ENCODE measurements at places on chromosomes 2 and 18.

GRCh38 chr2:72695676-72696075, 130.2 kb downstream of the EXOC6B start:
- no peak for DNase-seq

GRCh38 chr2:8819194-8819593, 18.2 kb downstream of the KIDINS220 start:
- no peak for DNase-seq

GRCh38 chr2:29166242-29167039, 51.2 kb downstream of the CLIP4 start:
- no peak for DNase-seq

DNA sequence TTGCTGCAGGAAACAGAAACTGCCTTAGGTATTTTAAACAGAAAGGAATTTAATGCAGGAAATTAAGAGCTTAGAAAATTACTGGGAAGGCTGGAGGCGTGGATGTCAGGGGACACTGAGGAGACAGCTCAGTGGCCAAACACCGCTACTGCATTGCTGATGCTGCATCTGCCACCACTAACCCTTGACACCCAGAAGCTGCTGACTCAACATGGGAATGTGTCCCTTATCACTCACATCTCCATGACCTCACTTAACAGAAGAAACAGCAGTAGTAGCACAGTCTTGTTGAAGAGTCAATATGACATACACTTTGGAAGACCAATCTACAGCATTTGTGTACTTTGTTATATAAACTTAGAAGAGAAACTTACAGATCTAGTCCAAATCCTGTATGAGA, 906.1 kb downstream of the SLC4A3 start:
- no peak for DNase-seq

GRCh38 chr2:203870481-203870880, 2.9 kb downstream of the CTLA4 start:
- DNase-seq: no peak

DNA sequence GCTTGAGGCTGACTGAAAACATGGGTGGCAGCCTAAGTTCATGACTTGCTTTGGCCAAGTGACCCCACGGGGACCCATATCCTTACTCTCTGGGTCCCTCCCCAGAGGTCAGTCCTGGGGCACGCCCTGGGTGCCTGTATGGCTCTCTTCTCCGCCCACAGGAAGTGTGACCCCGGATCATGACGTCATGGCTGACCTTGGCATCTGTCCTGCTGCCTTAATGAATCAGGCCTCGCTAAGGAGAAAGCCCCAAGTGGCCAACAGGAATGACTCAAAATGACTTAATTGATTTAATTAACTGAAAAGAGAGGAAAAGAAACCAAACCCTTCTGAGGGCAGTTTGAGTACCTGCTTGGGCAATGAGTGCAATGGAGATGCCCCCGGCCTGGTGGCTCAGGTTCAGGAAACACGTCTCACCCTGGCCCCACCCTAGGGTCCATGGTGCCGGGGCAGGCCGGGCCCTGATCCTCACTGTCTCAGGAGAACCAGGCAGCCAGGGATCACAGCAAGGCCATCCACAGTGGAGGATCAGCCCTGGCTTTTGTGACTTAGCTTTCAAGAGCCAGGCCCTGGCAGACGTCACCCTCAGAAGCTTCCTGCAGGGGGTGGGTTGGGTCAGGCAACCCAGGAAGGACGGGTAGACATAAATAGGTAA, 112.0 kb downstream of the CYP26B1 start:
- no peak for DNase-seq

DNA sequence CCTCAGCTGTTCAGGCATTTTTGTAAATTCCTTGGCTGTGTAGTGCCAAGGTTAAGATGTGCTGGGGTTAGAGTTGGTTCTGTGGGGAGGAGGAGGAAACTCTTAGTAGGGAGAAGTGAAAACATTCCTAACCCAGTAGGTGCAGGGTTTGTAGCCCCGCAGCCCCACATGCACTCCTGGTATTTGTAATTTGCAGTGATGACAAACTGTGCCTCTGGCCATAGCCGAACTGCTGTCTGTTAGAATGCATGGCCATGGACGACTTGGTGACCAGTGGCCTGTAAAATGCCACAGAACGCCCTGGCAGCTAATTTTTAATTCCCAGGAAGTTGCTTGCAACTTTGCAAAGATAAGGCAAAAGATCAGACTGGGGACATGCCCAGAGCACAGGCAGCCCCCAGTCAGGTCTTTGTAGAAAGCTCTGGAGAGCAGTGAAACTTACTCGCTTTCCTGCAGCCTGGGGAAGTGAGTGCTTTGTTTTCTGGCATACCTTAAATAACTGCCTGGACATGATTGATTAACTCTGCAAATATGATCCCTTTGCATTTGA, 38.4 kb downstream of the LYPD6B start:
- no peak for DNase-seq

GRCh38 chr18:58983260-58984155, 118.8 kb downstream of the ZNF532 start:
- DNase-seq: no peak

- no peak for DNase-seq
Measured at GRCh38 chr2:231318954-231319353, 76.6 kb upstream of the B3GNT7 start.

DNA sequence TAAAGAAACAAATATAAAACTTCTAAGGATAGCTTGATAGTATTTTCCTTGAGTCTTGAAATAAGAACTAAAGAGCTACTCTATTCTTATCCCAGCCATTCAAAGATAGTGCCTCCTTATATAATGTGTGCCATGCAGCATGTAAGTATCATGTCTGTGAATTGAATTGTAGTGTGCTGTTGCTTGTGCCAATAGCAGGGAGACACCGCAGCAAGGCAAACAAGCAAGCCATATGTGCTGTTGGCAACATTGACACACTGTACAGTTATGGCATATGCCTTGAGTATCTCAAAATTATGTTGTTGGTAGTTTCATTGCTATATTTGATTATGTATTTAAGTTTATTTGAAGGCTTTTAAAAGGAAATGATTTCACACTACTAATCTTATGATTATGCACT, 58.2 kb downstream of the ERBB4 start:
- no peak for DNase-seq

- no peak for DNase-seq
Measured at GRCh38 chr2:42053791-42054701, 6.2 kb downstream of the PKDCC start.

DNA sequence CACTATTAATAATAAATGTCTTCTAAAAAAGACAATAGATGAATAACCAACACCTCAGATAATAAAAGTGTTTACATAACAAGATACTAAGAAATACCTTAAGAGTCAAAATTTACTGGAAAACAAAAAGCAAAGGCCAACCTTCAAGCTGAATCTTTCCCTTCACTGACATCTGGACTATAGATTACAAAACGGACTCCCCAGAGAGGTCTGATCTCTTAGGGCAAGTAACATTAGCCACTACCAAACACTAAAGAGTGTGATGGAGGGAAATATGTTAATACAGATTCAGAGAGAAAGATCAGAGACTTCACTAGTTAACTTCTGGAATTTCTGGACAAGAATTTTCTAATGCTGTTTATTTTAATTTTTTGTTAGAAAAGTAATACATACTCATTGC, 13.9 kb downstream of the CLASP1 start:
- no peak for DNase-seq

GRCh38 chr2:208311954-208312353, 45.9 kb downstream of the PIKFYVE start:
- DNase-seq: no peak

- DNase-seq: no peak
Measured at GRCh38 chr2:219297766-219298456, 11.3 kb downstream of the PTPRN start.

DNA sequence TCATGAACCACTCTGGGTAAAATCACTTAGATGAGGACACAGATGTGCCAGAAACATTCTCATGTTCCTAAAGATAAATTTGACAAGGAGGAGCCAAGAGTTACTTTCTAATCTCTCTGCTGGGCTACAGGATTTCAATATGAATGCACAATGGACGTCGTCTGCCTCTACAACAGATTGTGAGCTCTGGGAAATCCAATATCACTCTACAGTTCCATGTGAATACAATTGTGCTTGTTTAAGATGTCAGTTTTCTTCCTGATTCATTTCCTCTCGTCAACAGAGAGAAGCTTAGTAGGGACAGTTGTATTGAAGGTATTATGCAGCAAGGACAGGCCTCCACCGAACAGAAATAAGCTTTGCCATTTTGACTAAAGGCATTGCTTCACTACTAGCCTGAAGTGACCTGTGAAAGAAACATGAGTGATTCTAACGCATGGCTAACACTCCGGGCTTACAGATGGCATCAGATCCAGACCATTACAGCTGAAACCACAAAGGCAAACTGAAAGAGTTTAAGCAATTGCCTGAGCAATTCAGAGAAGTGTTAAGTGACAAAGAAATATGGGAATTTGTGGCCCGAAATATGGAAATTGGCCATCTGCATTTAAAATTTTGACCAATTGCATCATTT, 1591.5 kb downstream of the LRP1B start:
- no peak for DNase-seq

GRCh38 chr18:63626431-63626830, 17.6 kb downstream of the SERPINB4 start:
- no peak for DNase-seq

GRCh38 chr18:9594823-9595596, 19.3 kb downstream of the PPP4R1 start:
- no peak for DNase-seq

- DNase-seq: no peak
Measured at GRCh38 chr2:213216461-213216860, 65.0 kb upstream of the IKZF2 start.

- no peak for DNase-seq
Measured at GRCh38 chr2:8626572-8626971, 55.3 kb upstream of the ID2 start.

GRCh38 chr2:179746981-179747380, 114.4 kb downstream of the ZNF385B start:
- DNase-seq: no peak

DNA sequence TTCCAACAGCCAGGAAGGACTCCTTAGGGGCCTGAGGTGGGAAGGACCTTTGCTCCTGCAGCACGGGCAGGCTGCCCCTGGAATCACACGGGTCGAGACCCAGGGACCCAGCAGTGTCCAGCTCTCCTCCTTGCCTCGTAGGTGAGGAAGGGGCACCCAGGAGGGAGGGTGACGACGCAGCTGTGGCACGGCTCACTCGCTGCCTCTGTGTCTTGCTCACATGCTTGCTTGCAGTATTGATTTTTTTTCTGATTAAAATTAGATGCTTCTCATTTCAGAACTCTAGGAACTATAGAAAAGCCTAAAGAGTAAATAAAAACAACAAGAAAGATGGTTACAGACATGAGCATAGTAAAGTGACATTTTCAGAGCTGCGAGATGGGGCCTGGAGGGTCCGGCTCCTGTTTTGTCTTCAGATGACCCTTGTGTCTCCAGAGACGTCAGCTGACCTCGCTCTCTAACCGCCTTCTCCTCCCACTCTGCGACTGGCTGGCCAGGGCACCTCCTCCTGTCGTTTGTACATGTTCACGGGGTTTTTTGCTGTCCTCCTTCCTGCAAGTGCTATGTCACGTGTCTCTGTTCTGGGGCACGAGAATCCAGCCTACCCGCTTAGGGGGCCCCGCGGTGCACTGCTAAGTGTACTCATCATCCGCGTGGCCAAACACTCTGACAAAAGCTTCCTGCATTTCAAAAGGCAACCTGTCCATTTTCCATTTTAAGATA, 65.7 kb upstream of the ZNF236 start:
- DNase-seq: no peak

DNA sequence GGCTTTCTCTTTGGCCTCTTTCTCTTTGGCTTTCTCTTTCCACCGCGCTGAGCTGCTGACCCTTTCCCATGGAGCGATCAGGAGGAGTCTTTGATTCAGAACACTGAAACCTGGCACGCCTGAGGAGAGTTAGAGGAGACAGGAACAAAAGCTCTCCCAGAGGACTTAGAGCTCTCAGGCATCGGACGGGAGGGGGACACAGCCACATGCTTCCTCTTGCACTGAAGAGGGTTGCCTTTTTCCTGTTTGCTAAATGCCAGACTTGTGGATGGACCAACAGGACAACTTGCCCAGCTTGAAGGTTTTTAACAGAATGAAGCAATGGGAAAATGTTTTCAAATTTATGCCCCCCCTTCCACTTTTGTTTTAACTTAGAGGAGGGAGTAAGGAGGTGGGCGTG, 3.6 kb upstream of the PTPN18 start:
- no peak for DNase-seq

GRCh38 chr2:238378230-238379095, 48.3 kb upstream of the ASB1 start:
- DNase-seq: no peak

DNA sequence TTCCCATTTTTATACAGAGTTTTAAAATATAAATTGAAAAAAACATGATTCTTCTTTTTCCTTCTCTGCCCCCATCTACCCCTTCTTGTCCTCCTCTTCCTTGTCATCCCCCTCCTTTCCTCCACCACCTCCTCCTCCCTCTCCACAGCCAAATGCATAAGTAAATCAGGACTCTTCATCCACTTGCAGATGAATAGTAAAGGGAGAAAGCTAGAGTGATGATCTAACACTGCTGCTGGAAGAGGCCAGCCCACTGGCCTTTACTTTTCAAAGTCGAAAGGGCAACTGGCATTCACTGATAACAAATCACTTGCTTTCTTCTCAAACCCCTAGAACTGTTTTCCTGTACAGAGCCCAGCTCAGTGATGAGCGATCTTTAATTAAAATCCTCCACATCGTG, 205.8 kb downstream of the PDE1A start:
- DNase-seq: no peak

GRCh38 chr2:45300026-45300750, 290.9 kb upstream of the SIX2 start:
- no peak for DNase-seq

- DNase-seq: no peak
Measured at GRCh38 chr2:226837787-226838603, 2.1 kb downstream of the RHBDD1 start.

DNA sequence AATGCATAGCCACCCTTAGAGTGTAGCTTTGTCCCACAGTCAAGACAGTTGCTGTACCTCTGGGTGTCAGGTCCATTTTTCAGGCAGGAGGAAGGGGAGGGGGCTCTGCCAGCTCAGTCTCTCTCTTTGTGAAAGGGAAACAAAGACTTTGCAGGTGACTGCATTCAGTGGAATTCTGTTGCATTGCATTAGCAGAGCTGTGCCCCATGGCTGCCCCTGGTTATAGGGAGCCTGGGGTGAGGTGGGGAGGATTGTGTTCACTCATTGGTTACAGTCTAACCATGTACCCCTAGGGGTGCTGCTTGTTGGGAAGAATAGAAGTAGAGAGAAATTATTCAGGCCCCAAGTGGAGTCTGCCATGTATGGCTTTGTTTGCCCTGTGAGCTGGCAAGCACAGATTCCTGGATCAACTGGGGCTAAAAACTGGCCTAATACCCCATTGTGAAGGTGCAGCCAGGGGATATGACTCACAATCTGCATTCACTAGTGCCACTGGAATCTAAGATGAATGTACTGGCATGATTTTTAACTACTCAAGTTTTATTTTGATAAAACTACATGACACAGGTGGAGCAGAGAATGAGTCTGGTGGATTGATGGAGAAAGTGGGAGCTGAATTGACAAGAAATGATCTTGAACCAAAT, 118.4 kb downstream of the SH3BP4 start:
- DNase-seq: no peak

DNA sequence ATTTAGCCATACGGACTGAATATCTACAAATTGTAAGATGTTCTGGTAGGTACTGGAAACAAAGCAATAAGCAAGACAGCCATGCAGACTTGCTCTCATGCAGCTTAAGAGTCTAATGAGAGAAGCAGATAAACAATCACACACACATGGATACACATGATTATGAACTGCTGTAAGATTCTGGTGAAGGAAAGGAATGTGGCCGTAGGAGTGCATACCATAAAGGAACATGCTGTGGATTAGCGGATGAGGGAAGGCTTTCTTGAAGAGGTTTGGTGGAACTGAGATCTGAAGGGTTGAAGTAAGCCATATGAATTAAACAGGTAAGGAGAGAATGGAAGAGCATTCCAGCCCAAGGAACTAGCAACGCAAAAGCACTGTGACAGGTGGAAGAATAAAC, 13.8 kb downstream of the CCDC93 start:
- no peak for DNase-seq
